ENCODE measurements at places on chromosomes 5 and 9.
A peak's percentile ranks its signal among the peaks of the same experiment; 100 is the strongest.

DNA sequence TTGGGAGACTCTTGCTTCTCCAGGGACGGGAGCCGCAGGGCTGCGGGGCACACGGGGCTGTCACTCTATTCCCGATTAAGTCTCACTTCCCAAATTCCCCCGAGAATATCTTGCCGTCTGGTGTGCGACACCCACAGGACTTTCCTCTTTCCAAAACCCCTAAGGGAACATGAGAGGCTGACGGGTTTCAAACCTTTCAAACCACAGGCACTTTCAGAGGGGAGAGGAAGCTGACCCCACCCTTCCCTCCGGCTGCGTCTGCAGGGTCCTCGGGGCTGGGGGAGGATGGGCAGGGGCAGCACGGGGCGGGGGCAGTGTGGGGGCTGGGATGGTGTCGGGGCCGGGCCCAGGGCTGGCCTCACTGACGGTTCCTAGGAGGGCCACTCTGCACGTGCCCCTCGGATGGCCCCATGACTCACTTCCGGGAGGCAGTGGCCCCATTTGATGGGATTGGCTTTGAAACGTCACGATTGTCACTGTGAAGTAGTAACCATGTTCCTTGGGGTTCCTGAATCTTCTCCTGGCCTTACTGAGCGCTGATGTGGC, 38.2 kb downstream of the SLC9A3 start:
- DNase-seq, result no peak

- peak; percentile 28 for DNase-seq
Observed at GRCh38 chr9:38047301-38048251, 21.5 kb downstream of the SHB start.

- peak; percentile 97 for DNase-seq
Observed at GRCh38 chr5:177456976-177457851, 10.6 kb downstream of the PRR7 start.

DNA sequence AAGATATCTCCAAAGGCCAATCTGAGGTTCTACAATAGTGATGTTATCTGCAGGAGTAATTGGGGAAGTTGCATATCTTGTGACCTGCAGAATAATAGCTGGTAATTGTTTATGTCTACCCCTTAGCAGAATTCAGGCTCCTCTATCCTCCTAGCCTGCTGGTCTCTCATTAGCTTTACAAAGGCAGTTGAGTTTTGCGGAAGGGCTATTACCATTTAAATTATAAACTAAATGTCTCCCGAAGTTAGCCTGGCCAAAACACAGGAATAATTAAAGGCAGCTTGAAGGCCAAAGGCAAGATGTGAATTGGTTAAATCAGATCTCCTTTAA, 168.7 kb downstream of the TTC39B start:
- DNase-seq, result no peak

DNA sequence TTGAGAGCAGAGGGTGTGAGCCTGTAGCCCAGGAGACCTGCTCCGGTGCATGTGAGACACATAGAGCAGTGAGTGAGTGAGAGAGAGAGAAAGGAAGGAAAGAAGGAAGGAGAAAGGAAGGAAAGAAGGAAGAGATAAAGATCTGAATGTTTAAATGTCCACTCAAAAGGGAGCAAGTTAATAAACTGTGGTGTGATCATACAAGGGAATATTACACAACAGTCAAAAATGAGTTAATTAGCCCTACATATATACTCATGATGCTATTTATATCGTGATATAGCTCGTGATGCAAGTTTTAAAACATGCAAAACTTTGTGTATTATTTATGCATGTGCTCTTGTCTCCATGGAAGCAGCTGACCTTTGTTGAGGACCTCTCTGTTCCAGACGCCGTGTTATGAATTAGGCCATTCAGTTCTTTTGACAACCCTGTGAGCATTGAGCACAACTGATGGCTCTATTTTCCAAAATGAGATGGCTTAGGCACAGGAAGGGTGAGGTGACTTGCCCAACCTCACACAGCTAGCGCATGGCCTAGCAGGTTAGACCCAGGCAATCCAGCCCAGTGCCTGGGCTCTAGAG, 70.6 kb downstream of the HMCN2 start:
- no peak for DNase-seq

- DNase-seq, result no peak
Observed at GRCh38 chr5:3214396-3214795, 381.2 kb upstream of the IRX1 start.

DNA sequence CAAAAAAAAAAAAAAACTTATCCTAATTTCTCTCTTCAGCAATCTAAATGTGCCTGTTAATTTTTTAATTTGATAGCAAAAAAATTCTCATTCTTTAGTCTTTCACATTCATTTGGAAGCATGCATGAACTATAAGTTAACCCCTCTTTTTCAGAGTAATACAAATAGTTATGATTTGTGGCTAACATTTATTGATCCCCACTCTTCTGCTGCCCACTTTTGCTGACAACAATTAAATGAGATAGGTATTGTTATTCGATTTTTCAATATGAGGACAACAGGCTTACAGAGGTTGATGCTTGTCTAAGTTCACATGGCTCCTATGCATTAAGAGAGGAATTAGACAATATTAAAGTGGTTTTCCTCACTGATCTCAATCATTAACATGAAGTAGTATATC, 2.9 kb upstream of the NR3C1 start:
- no peak for DNase-seq

DNA sequence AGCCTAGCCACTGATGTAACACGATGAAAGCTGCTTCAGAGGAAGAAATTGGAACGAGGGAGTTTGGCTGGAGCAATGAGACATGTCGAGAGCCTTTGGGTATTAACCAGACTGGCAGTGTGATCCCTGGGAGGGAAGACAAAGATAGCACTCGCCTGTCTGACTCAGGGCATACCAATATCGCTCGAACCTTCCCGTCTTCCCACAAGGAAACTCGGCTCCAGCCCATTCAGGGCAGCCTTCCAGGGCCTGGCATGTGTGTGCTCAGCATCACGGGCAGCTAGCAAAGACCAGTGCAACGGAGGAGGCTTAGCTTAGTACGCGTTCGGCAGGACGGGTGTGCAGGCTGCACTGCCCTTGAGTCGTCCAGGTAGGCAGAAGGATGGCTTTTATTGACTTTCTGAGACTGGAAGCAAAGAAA, 356.9 kb upstream of the WWC1 start:
- DNase-seq, result no peak

DNA sequence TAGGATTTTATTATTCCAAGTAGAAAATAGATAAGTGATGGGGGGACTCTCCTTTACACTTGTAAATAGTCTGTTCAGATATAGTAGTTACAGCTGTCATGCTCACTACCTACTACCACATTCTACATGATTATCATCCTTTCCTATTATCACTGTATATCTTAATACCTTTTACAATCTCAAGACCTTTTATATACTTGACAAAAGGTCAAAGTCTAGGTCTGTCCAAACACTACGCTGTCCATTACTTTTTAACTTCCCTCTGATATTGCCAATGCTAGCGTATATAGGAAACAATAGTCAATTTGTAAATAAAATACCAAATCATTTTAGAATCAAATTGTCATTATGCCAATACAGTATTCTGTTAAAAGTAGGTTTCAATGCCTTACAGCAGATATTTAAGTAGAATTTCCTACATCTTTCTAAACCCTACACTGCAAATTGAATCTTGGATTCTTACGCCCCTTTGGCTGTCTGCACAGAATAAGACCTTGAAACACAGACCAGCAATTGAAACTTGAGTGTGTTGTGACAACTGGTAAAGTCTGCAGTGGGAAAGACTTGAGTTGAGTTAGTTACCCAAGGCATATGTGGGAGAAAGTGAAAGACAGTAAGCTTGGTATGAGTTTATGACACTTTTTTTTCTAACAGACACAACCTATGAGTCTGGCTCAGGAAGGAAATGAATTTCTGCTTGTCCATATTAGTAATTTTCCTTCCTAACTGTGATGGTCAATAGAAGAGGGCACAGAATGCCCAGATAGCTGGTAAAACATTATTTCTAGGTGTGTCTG, 827.6 kb upstream of the ACO1 start:
- no peak for DNase-seq

GRCh38 chr9:131657456-131657855, 82.4 kb downstream of the RAPGEF1 start:
- DNase-seq, result no peak

- no peak for DNase-seq
Observed at GRCh38 chr9:124410321-124410913, 4.8 kb downstream of the PSMB7 start.

- DNase-seq, result no peak
Observed at GRCh38 chr5:20113031-20113715, 125.2 kb upstream of the CDH18 start.

DNA sequence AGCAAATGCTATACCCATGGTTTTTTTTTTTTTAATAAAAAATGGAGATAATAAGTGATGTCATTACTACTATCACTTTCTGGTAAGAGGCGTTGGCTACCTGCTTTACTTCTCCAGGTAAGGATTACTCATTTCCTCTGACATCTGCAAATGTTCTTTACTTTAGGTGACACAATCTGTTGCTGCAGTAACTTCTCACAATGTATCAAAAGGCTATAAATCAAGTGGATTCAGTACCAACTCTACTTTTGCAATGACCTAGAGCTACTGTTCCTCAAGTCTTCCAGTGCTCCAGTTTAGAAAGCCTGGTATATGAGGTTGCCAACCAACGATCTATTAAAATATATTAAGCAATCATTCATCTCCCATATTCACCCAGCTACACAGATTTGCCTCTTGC, 129.1 kb downstream of the PLK2 start:
- DNase-seq, result no peak

DNA sequence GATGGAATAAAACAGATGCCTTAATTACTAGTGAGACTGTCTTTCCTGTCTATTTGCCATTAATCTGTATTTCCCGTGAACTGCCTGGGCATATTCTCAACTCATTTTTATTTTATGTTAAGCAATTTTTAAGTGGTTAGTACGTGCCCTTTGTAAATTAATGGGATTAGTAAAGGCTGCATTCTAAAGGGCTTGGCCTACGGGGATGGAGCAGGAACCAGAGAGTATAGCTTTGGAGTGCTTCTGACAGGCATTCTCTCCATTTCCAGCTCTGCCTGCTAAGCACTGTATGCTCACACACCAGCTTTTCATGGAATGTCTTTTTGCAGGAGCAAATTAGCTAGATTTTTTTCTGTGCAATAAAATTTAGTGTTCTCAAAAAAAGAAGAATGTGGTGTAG, 241.2 kb downstream of the MCTP1 start:
- no peak for DNase-seq

GRCh38 chr5:159056201-159056600, 43.5 kb downstream of the EBF1 start:
- no peak for DNase-seq

DNA sequence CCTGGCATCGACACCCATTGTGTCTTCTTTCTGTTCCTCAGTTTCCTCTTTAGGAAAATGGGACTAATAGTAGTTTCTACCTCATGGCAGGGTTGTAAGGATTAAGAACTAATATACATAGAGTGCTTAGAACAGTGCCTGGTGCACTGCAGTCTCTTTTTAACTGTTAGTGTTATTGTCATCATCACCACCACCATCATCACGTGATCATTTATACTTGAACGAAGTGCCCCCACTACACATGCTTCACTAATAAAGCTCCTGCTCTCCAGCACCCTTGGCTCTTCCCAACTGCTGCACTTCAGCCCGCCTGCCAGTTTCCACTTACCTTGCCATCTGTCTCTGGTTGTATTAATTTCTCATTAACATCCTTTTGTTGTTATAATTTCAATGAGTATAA, 35.8 kb upstream of the MAST4 start:
- no peak for DNase-seq

DNA sequence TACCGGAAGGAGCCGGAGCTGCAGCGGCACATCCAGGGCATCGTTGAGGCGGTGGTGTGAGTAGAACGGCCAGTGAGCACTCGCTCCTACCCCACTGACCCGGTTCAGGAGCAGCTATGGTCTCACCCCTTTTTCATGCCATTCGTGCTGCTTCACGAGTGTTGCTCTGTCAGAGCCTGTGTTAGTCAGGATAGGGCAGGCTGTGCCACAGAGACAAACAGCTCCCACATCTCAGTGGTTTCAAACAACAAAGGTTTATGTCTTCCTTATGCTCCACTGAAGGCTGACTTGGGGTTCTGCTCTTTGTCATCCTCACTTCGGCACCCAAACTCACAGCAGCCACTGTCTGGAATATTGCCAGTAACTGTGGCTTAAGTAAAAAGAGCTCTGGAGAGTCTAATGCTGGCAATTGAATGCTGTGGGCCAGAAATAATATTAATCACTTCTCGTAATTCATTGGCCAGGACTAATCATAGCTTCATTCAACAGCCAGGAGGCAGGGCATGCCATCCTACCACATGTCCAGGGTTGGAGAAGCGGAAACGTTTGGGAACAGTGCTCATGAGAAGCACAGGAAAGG, 28.4 kb downstream of the ARHGEF37 start:
- no peak for DNase-seq

DNA sequence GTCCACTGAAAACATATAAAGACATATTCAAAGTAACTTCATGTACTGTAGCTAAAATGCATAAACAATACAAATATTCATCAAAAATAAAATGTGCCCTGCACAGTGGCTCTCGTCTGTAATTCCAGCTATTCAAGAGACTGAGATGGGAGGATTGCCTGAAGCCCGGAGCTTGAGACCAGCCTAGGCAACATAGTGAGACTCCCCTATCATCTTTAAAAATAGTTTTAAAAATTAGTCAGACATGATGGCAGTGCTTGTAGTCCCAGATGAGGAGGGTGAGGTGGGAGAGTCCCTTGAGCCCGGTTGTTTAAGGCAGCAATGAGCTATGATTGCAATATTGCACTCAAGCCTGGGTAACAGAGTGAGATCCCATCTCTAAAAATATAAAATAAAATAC, 534.1 kb downstream of the ANXA1 start:
- no peak for DNase-seq
